ENCODE measurements at places on chromosomes 12 and 14. TPM values are rescaled to one million over a fixed set of nuclear protein-coding genes. Genes with fewer than 3 reads are reported as not detected.

PTPN21 gene
- total RNA-seq: 63.0 TPM

- no peaks in the 10 kb centered on the region for H3K27me3 ChIP-seq
- DNase-seq: no peak
- H3K4me3 ChIP-seq: no peak overlapping the region
- peak overlapping the region; percentile 35 for H3K27ac ChIP-seq
- no peaks in the 10 kb centered on the region for H3K36me3 ChIP-seq
Measured at GRCh38 chr12:39459027-39459434, 16.1 kb upstream of the KIF21A start.

GRCh38 chr14:69358233-69358963, 39.7 kb downstream of the ERH start:
- no peak overlapping the region for H3K4me3 ChIP-seq
- no peak for DNase-seq
- peaks cover 13% of the 10 kb centered on the region for H3K4me1 ChIP-seq
- H3K27ac ChIP-seq: no peak overlapping the region
- H3K27me3 ChIP-seq: peaks cover 2% of the 10 kb centered on the region
- H3K36me3 ChIP-seq: no peaks in the 10 kb centered on the region

GRCh38 chr12:95114766-95115405, 41.5 kb upstream of the NR2C1 start:
- no peak overlapping the region for H3K27ac ChIP-seq
- H3K4me3 ChIP-seq: no peak overlapping the region
- H3K36me3 ChIP-seq: no peaks in the 10 kb centered on the region

GRCh38 chr14:70436867-70437266, 15.1 kb upstream of the ADAM21 start:
- DNase-seq: no peak
- no peak overlapping the region for H3K27ac ChIP-seq
- peaks cover 24% of the 10 kb centered on the region for H3K36me3 ChIP-seq
- H3K27me3 ChIP-seq: peaks cover 3% of the 10 kb centered on the region
- no peaks in the 10 kb centered on the region for H3K4me1 ChIP-seq

Data from glutamatergic neuron (in vitro differentiated cells).